ENCODE measurements at places on chromosomes 5 and 9. TPM values are rescaled to one million over a fixed set of nuclear protein-coding genes. Genes with fewer than 3 reads are reported as not detected.

Gene CREBRF
- total RNA-seq: 93.6 TPM

Gene IL7R
- 924 TPM for total RNA-seq

Gene FOXD4
- 0.16 TPM for total RNA-seq

Gene SLC6A3
- total RNA-seq: not detected

Gene KCNV2
- not detected for total RNA-seq

Gene FGD3
- total RNA-seq: 201 TPM

Gene UGCG
- total RNA-seq: 24.1 TPM

DNA sequence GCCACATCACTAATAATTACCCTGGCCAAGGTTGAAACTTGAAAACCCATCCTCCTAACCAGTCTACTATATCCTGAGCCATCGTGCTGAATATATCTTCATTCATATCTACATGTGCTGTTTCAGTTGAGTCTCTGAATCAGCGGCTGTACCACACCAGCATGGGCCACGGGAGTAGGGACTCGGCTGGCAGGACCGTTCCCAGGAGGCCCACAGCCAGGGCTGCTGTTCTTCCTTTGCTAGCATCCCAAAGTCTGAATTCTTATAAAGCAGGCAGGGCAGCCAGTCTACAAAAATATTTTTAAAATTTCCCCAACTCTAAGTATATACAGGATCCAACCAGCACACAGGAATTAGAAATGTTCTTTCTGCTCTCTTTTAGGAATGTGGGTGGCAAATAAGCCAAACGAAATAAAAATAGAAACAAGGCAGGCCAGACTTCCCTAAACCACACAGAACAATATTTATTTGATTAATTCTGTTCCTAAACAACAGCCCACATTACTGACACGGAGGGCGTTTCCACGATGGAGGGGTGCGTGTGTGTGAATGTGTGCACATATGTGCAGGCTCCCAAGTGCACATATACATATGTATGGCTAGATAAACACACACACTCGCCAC lies 42.8 kb upstream of the EQTN start:
- H3K4me3 ChIP-seq: no peak overlapping the region
- H3K4me1 ChIP-seq: no peaks in the 10 kb centered on the region
- no peaks in the 10 kb centered on the region for H3K36me3 ChIP-seq
- no peak for DNase-seq

DNA sequence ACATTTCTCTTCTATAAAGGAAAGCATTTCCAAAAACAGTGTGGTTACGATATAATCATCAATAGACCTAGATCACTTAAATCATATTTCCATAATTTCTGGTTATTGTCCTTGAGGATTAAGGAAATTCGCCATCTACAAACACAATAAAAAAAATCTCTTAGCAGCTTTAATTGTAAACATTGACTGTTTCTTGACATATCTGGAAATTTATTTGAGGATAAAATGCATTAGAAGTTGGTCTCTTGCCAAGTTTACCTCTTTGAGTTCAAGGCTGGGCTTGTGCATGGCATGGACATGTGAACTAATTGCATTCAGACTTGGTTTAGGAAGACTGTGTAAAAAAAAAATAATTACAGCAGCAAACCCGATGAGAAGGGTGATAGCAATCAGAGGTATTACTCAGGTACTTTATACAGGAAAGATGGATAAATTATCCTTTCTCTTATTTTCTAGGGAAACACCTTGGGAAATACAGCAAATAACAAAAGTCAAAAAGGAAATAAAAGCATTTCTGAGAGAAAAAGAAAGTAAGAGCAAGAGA lies 237.9 kb downstream of the SLF1 start:
- no peaks in the 10 kb centered on the region for H3K27me3 ChIP-seq
- no peak for DNase-seq
- no peaks in the 10 kb centered on the region for H3K36me3 ChIP-seq

DNA sequence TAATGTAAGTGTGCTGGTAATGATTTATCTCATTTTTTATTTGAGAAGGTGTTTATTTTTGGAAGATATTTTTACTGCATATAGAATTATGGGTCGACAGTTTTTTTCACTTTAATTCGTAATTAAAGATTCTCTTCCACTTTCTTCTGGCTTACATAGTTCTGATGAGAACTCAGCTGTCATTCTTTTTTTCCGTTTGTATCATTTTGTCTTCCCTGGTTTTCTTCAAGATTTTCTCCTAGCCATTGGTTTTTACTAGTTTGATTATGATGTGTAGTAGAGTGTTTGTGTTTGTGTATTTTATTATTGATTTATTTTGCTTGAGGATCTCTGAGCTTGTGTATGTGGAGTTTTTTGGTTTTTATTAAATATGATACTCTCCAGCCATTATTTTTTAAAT lies 21.7 kb downstream of the SLF1 start:
- peaks cover 11% of the 10 kb centered on the region for H3K36me3 ChIP-seq
- H3K4me3 ChIP-seq: no peak overlapping the region
- DNase-seq: no peak
- no peaks in the 10 kb centered on the region for H3K4me1 ChIP-seq

- peaks cover 2% of the 10 kb centered on the region for H3K27me3 ChIP-seq
- no peak overlapping the region for H3K27ac ChIP-seq
- no peaks in the 10 kb centered on the region for H3K36me3 ChIP-seq
- no peak overlapping the region for H3K4me3 ChIP-seq
- DNase-seq: no peak
Measured at GRCh38 chr5:96590796-96591195, 71.4 kb upstream of the CAST start.

DNA sequence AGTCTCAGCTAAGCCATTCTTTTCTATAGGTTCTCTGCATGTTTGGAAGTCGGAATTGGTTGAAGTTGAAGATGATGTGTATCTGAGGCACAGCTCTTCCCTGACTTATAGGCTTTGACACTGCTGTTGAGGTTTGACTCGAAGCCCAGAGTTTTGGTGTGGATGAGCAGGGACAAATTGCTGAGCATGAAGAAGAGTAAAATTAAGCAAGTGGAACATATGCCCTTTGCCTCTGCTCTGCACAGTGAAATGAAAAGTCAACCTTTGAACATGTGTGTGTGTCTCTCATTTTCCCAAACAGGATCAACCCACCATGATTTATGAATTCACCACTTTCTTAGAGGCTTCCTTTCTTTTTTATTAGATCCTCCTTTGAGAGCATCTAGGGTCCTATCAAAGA lies 8.5 kb downstream of the HMHB1 start:
- peaks cover 3% of the 10 kb centered on the region for H3K4me1 ChIP-seq
- no peak overlapping the region for H3K27ac ChIP-seq
- no peaks in the 10 kb centered on the region for H3K27me3 ChIP-seq
- no peaks in the 10 kb centered on the region for H3K36me3 ChIP-seq
- H3K4me3 ChIP-seq: no peak overlapping the region

- H3K4me3 ChIP-seq: no peak overlapping the region
- no peaks in the 10 kb centered on the region for H3K4me1 ChIP-seq
- no peak for DNase-seq
- H3K36me3 ChIP-seq: no peaks in the 10 kb centered on the region
Measured at GRCh38 chr9:73182928-73183327, 31.3 kb downstream of the ANXA1 start.

DNA sequence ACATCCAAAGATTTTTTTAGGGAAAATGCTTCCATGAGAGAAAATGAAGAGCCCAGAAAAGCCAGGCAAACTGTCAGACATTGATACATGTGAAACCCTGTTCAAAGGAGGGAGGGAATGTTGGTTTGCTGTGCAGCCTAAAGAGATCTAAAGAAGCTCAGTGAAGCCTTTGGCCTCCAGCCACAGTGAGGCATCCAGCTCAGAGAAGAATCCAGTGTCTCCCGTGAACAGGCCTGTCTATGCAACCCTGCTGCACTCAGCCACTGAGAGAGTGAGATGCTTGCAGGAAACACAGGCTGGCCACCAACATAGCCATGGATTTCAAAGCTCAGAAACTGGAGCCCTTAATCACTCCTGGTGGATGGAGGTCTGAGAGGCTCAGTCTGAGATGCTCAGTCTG lies 171.4 kb upstream of the PLCXD3 start:
- no peak for DNase-seq
- no peaks in the 10 kb centered on the region for H3K27me3 ChIP-seq
- H3K4me3 ChIP-seq: no peak overlapping the region
- H3K36me3 ChIP-seq: no peaks in the 10 kb centered on the region
- H3K4me1 ChIP-seq: no peaks in the 10 kb centered on the region
- H3K27ac ChIP-seq: no peak overlapping the region

- H3K4me1 ChIP-seq: no peaks in the 10 kb centered on the region
- no peak overlapping the region for H3K27ac ChIP-seq
- DNase-seq: no peak
- no peaks in the 10 kb centered on the region for H3K27me3 ChIP-seq
- H3K36me3 ChIP-seq: no peaks in the 10 kb centered on the region
- H3K4me3 ChIP-seq: no peak overlapping the region
Measured at GRCh38 chr9:928363-929042, 48.0 kb upstream of the DMRT3 start.

- no peak for DNase-seq
- no peak overlapping the region for H3K27ac ChIP-seq
- H3K4me1 ChIP-seq: peaks cover 7% of the 10 kb centered on the region
- H3K36me3 ChIP-seq: no peaks in the 10 kb centered on the region
- no peaks in the 10 kb centered on the region for H3K27me3 ChIP-seq
Measured at GRCh38 chr9:134361843-134362414, 35.7 kb downstream of the RXRA start.

DNA sequence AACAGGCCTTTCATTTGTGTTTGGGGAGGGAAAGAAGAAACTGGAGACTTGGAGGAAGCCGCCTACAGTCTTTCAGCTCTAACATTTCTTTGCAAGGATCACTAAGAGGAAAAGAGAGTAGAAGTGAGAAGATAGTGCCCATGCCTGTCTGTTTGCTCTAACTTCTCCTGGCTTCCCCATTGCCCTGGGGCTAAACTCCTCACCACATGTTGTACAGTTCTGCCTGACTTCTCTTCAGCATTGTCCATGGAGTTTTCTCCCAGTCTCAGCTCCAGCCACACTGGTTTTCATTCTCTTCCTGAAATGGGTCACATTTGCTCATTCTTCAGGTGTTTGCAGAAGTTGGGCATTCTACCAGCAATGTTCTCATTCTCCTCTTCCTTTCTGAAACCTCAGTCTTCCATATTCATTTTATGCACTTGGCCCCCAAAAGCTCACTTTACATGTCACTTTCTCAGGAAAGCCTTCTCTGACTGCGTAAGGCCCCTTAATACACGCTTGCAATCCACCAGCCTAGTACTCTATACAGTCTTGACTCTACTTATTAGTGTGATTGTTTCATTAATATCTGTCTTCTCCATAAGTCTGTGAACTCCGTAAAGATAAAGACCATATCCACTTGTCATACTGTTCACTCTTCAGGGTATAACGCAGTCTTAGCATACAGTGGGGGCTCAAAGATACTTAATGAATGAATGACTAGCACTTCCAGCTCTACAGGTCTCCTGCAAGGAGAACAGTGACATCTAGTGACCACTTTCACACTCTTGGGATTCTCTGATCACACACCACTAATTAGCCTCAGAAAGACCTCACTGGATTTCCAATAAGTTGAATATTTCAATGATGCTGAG lies 40.2 kb upstream of the TRIM32 start:
- H3K27ac ChIP-seq: no peak overlapping the region
- DNase-seq: no peak
- H3K4me1 ChIP-seq: no peaks in the 10 kb centered on the region
- no peaks in the 10 kb centered on the region for H3K27me3 ChIP-seq

- H3K36me3 ChIP-seq: peaks cover 4% of the 10 kb centered on the region
- no peak overlapping the region for H3K27ac ChIP-seq
- no peak for DNase-seq
Measured at GRCh38 chr5:178201927-178202235, 2.5 kb upstream of the HNRNPAB start.

GRCh38 chr5:40436535-40437237 lies 243.0 kb upstream of the PTGER4 start:
- peaks cover 32% of the 10 kb centered on the region for H3K4me1 ChIP-seq
- peak overlapping the region; percentile 94 for H3K27ac ChIP-seq
- no peaks in the 10 kb centered on the region for H3K27me3 ChIP-seq
- no peaks in the 10 kb centered on the region for H3K36me3 ChIP-seq
- peak; percentile 46 for DNase-seq

- DNase-seq: no peak
- peaks cover 36% of the 10 kb centered on the region for H3K4me1 ChIP-seq
- H3K27ac ChIP-seq: peak overlapping the region; percentile 17
- no peaks in the 10 kb centered on the region for H3K36me3 ChIP-seq
Measured at GRCh38 chr5:40676613-40677343, 2.9 kb upstream of the PTGER4 start.

DNA sequence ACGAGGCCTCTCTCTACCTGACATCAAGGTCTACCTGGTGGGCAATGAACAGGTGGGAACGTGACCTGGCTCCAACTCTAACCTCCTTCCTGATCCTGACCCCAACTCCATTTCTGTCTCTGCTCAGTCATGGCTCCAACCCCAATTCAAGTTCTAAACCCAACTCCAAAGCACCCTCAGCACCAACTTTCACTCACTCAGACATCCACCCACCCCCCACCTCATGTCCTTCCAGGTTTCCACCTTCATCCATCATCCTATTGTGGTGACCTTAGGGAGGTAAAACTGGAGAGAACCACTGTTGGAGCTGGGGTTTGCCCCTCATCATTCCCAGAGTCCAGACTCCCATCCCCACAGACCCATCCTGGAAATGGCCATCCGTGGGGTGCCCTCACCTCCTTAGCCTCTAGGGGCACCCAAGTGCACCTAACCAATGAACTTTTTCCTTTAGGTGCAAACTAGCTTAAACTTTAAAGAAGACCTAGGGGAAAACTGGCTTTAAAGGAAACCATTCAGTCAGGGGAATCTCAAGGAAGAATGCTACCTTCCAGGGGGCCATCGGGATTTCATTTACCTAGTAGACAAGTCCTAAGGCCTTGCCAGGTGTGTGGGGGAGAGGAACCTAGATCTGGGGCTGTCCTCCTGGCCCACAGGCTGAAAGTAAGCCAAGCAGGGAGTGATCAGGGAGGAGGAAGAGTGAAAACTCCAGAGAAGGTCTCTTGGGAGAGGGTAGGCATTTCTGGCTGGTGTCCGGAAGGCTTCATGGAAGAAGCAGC lies 11.3 kb downstream of the RGS14 start:
- no peak overlapping the region for H3K4me3 ChIP-seq
- H3K27me3 ChIP-seq: no peaks in the 10 kb centered on the region
- peaks cover 83% of the 10 kb centered on the region for H3K36me3 ChIP-seq
- peaks cover 34% of the 10 kb centered on the region for H3K4me1 ChIP-seq
- DNase-seq: no peak
- H3K27ac ChIP-seq: no peak overlapping the region

GRCh38 chr9:87671478-87671877 lies 54.4 kb upstream of the CTSL start:
- H3K27ac ChIP-seq: no peak overlapping the region
- peaks cover 6% of the 10 kb centered on the region for H3K27me3 ChIP-seq
- no peak for DNase-seq
- H3K4me3 ChIP-seq: no peak overlapping the region
- no peaks in the 10 kb centered on the region for H3K36me3 ChIP-seq
